ENCODE measurements at places on chromosomes 7 and 10.

GRCh38 chr10:74371696-74372095 is 220.7 kb downstream of the ADK start:
- DNase-seq, result no peak

DNA sequence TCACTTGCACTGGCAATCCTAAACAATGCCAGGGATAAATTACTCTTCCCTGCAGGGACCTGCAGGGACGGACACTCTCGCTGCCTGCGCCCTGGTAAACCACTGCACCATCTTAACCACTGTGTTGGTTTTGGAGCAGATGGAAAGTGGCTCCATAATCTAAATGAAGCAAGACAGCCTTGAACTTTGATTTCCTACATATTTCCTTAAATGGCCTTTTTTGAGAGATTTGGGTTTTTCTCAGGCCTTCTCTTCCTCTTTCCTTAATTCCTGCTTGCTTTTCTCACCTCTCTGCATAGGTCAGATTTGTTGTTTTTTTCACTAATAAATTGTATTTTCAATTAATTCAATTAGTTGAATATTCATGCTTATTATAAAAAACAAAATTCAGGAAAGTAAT is 2.8 kb downstream of the PILRA start:
- DNase-seq, result no peak

DNA sequence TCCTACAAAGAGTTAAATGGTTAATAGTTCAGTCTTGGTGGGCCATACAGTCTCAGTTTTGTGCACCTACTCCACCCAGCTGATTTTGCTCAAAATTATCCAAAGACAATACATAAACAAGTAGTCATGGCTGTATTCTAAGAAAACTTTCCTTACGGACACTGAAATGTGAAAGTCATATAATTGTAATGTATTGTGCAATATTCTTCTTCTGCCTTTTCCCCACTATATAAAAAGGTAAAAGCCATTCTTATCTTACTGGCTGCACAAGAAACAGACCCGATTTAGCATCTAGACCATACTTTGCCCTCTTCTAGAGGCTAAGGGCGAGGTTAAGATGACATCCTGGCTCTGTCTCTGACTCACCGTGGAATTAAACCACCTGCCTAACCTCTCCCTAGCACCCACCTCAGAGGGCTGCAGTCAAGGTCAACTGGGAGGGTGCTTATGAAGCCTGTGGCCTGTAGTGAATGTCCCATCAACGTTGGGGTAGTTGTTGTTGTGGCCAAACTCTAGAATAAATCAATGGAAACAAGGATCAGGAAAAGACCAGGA is 63.8 kb upstream of the DOCK1 start:
- no peak for DNase-seq

DNA sequence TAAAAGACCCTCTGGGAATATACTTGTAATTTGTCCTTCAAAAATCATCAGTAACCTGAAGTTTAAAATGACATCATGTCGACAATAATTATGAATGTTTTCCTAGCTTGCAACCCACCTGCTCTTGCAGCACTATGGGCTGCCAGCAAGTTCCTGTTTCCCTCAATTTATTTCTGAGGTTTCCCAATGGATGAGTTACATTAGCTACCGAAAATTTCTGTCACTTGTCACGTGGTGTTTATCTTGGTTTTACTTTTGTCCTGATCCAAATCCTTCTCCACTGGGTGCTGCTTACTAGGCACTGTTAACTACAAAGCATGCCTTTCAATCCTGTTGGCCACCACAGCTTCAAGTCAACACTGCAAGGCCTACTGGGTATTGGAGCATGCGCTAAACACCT is 31.5 kb downstream of the GIMAP8 start:
- DNase-seq, result no peak

- peak; percentile 31 for DNase-seq
These were observed 31.8 kb downstream of the KLRG2 start for GRCh38 chr7:139451638-139452037.

Measured in bronchial epithelial cell (primary cell).